NCI-H446 (cell line): ENCODE measurements at places on chromosomes 7 and 10.

DNA sequence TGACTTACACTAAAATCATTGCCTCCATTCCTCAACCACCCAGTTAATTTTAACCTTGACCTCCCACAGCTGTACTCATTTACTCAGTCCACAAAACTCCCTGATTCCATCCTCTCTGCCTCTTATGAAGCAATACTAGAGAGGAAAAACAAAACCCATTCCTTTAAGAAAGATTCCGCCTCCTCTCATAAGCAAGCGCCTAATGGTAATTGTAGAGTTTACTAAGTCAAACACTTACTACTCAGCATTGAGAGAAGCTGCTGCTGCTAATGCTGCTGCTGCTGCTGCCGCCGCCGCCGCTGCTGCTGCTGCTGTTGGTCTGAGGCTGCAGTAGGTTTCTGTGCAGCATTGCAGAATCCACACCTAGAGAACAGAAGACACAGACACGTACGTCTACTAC is 2.1 kb upstream of the ADD3 start:
- DNase-seq = no peak

- no peak for DNase-seq
These were observed 58.5 kb upstream of the FOXP2 start for GRCh38 chr7:114356133-114356532.

DNA sequence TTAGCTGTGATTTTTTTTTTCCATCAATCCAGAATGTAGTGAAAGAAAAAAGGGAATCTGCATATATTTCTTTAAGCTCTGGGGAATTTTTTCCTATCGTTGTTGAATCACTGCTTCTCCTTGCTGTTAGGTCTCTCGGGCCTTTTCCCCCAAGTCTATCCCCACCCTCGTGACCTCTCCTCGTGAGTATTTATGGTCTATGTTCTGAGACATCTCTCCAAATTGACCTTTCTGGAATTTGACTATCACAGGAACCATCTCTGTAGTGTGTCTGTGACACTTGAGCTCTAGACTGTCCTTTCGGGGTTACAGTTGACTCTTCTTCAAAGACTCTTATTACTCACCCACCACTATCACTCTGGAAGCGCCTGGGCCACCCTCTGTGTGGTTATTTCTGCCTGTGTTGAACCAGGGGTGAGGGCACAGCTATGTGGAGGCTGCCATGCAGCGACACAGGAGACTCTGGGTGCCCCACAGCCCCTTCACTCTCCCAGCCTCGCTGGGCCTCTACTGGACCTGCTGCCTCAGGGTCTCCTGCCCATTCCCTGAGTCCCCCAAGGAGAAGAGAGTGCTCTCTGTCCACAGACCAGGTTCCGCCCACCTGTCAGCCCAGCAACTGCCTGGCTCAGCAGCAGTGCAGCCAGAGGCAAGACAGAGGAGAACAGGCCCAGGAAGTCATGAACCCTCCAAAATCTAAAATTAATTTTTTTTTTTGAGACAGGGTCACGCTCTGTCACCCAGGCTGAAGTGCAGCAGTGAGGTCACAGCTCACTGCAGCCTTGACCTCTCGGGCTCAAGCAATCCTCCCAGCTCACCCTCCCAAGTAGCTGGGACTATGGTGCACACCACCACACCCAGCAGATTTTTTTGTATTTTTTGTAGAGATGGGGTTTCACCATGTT is 45.7 kb upstream of the PTPRN2 start:
- DNase-seq = no peak

- DNase-seq = no peak
These were observed 137.8 kb upstream of the FAM20C start for GRCh38 chr7:54615-55014.

- DNase-seq = no peak
These were observed 279.8 kb downstream of the CAMK1D start for GRCh38 chr10:12628964-12629766.

DNA sequence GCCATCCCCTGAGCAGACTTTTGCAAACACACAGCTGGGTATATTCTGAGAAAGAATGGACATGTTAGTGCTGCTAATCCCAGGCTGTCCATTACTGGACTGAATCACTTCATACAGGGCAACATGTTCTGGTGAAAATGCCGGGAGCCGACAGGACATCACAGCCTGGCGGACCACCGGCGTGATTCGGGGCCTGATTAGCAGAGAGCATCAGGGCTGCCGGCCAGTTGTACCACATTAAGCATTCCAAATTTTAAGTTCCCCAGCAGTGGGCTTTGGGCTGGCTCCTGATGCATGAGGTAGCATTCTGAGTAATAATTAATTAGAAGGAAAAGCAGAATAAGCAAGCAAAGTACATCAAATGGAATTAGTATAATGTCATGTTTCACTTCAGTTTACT is 229.0 kb downstream of the GRID1 start:
- DNase-seq = no peak

- DNase-seq = no peak
These were observed 147.9 kb downstream of the IMMP2L start for GRCh38 chr7:111414374-111414773.

DNA sequence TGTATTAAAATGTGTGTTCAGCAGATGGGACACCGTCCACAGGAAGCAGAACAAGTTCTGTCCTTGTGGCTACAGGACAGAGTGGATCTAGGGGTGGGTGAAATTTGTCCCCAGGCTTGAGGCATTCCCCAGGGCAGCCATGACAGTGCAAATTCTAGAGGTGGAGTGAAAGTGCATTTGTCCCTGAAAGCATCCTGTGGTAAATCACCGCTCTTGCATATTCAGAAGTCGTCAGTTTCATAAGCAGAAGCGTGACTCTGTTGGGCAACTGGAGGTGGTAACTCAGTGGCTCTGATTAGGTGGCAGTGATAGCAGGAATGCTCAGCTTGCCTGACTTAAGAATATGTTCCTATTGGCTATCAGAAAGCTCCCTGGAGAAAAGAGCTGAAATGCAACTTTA is 96.6 kb downstream of the SNX10 start:
- DNase-seq = no peak

GRCh38 chr7:135273581-135273980 is 39.9 kb downstream of the STRA8 start:
- DNase-seq = no peak

DNA sequence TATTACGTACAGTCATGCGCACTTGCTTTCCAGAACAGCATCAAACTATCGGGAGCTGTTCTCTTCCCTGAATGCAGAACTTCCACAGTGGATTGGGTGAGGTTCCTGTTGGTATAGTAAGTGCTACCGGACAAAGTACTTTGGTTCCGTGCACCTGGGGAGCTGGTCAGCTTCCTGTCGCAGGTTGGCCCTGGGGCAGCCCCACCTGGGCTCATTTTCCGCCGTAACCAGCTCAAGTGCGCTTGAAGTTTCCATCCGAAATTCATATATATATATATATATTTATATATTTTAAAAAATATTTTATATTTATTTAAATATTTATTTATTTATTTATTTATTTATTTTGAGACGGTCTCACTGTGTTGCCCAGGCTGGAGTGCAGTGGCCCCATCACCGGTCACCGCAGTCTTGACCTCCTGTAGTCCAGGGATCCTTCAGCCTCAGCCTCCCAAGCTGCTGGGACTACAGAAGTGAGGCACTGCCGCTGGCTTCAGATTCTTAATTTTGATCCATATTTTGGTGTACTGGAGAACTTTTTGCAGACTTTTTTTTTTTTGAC is 6.5 kb downstream of the SCART1 start:
- DNase-seq = no peak

- no peak for DNase-seq
These were observed 22.6 kb downstream of the HERC4 start for GRCh38 chr10:68052463-68052862.

DNA sequence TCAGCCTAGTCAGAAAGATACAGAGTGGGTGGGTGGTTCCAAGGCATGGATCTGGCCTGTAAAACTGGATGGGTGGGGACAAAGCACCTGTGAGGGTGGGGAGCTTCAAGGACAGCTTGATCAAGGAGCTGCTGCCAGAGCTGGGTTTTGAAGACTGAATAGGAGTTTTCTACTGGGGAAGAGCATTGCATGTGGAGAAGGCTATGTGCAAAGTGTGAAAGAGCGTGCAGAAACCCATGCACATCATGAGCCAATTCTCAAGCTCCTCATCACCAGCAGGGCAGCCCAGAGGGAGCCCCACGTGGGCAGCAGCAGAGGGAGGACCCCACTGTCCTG is 58.6 kb downstream of the PDGFA start:
- DNase-seq = no peak

GRCh38 chr10:68992636-68993440 is 4.2 kb downstream of the KIFBP start:
- no peak for DNase-seq

GRCh38 chr10:88064608-88065382 is 201.4 kb downstream of the PTEN start:
- DNase-seq = no peak

DNA sequence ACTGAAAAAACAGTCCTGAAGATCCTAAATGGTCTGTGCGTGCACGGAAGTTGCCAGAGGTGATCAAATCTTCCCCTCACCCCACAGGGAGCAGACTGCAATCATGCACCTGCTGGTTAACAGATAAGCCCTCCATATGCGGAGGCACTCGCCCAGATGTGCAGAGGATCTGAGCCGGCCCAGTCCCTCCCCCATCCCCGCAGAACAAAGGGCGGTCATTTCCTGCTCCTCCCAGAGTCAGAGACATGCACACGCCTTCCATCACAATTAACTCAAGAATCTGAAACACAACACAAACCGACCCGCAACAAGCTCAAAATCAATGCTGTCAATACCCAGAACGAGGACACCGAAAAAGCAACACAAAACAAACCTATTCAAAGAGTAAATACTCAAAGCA is 24.2 kb downstream of the CRTAC1 start:
- no peak for DNase-seq

- no peak for DNase-seq
These were observed 63.5 kb downstream of the PIK3AP1 start for GRCh38 chr10:96656839-96657238.

DNA sequence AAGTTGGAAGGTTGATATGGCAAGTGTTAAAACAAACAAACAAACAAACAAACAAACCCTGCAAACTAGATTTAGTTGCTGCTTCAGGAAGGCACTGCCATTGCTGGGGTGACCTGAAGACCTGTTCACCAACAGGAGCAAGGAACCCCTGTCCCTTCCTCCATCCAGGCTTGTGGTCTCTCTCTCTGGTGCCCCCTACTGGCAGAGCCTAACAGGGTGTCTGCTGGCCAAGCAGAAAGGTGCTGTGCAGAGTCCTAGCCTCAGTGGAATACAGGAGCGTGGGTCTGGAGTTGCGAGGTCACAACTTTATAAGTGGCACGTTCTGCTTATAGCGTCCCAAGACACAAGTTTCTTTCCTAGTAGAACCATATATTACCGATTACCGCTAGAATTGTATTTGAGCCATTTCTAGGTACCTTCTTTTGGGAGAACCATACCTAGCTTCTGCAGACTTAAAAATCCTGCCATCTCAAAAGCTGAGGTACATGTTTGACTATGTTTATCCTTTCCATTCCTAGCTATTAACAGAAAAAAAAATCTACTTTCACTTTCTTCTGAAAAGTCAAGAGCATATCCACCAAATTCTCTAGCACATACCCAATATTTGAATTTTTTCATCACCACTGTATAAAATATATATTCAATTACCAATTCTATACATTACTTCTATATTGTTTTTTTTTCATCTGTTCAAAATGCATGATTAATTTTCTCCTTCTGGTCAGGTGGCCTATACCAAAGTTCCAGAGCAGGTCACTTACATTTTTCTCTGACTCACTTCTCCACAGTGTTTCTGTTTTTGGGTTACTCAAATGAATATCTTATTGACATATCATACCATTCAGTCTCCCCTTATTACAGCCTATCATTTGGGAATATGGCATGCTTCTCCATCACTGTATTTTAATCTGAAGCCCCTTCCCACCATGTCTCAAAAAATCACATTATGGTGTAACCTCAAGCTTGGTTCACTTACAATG is 29.1 kb upstream of the CALD1 start:
- DNase-seq = no peak

GRCh38 chr7:92709150-92709549 is 119.0 kb upstream of the FAM133B start:
- DNase-seq = no peak

DNA sequence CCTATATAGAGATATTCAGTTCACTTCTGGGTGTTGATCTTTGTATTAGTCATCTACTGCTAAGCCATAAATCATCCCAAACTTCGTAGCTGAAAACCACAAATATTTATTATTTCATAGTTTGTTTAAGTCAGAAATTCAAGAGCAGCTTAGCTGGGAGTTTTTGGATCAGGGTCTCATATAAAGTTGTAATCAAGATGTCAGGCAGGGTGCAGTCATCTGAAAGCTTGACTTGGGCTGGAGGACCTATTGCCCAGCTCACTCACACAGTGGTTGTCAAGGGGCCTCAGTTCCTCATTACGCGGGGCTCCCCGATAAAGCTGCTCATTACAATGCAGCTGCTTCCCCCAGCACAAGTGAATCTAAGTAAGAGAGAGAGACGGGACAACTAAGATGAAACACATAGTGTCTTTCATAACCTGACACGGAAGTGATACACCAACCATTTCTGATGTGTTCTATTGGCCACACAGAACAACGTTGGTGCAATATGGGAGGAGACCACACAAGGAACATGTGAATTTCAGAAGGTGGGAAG is 15.7 kb downstream of the PPP1R3C start:
- no peak for DNase-seq

GRCh38 chr7:55365205-55365674 is at the start of gene LANCL2:
LANCL2 (plus strand) TSS chr7:55365337; CDS start chr7:55366026, 689 bp downstream.
- peak; percentile 53 for DNase-seq

DNA sequence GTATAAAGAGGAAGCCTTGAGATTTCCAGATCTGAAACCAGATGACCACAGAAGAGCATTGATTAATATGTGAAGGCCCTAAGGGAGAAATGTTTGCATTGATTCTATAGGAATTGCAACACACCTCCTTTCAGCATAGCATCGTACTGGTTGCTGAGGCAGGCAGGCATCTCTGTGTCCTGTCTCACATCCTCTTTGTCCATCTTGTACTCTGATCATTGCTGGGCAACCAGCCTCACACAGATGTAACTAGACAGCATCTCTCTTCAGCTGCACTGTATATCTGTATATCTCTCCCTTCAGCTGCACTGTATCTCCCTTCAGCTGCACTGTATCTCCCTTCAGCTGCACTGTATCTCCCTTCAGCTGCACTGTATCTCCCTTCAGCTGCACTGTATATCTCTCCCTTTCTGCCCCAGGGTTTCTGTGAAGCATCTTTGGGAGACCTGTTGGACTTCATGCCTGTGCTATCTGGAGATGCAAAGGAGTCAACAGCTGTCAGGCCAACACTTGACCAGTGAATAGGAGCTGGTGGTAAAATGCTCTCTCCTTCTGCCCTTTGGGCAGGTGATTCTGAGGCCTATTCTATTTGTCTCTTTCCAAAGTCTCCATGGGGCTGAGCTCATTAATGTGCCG is 40.3 kb downstream of the TMEM178B start:
- DNase-seq = no peak

DNA sequence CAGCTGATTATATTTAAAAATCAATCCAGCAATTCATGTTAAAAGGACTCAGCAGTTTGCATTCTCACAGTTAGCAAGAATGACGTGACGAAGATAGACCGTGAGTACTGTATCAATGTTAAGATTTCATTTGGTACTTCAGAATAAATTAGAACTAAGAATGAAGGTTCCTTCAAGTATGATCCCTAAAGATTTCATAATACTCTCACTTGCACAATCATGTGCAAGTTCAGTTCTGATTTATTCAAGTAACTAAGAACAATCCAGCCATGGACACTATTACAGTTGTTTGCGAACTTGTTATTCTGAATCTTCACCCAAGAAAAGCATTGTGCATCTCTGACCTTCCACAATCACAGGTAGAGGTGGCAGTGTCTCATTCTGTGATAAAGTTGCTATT is 7.7 kb downstream of the RHEB start:
- no peak for DNase-seq
